A549 treated with GW870086 at 1 μM for 4 hours (cell line): ENCODE measurements at places on chromosomes 16 and 17. TPM values are rescaled to one million over a fixed set of nuclear protein-coding genes. Genes with fewer than 3 reads are reported as not detected.

The AURKB gene
- total RNA-seq: 139 to 152 TPM (median 146 TPM) in 5 replicates

The MIEN1 gene
- total RNA-seq: 85.3 to 102 TPM (median 94.6 TPM) in 5 replicates

The SLFN14 gene
- total RNA-seq: not detected in 5 replicates

The RND2 gene
- total RNA-seq: 0.07 to 0.29 TPM (median 0.17 TPM) in 5 replicates

The PYY gene
- not detected in 5 replicates for total RNA-seq

The CACNA1H gene
- total RNA-seq: 12.4 to 19.8 TPM (median 18.4 TPM) in 5 replicates

The RHBDL3 gene
- 3.3 to 5.5 TPM (median 4.9 TPM) in 5 replicates for total RNA-seq

The TMEM92 gene
- total RNA-seq: 18.0 to 31.0 TPM (median 24.0 TPM) in 5 replicates
